CD8-positive, alpha-beta memory T cell (primary cell): ENCODE measurements at places on chromosomes 12 and 14. TPM values are rescaled to one million over a fixed set of nuclear protein-coding genes. Genes with fewer than 3 reads are reported as not detected.

MYF5 gene
- total RNA-seq: not detected

GLIPR1L1 gene
- total RNA-seq: not detected

ST8SIA1 gene
- total RNA-seq: 10.2 TPM

TTC5 gene
- 35.0 TPM for total RNA-seq

CACNA1C gene
- 0.04 TPM for total RNA-seq

SLC39A2 gene
- not detected for total RNA-seq

KRT71 gene
- total RNA-seq: not detected

CD9 gene
- total RNA-seq: 13.5 TPM
